ENCODE measurements at places on chromosomes 12 and 14.

- no peak for DNase-seq
Observed at GRCh38 chr14:105334383-105335230, 20.1 kb downstream of the PACS2 start.

DNA sequence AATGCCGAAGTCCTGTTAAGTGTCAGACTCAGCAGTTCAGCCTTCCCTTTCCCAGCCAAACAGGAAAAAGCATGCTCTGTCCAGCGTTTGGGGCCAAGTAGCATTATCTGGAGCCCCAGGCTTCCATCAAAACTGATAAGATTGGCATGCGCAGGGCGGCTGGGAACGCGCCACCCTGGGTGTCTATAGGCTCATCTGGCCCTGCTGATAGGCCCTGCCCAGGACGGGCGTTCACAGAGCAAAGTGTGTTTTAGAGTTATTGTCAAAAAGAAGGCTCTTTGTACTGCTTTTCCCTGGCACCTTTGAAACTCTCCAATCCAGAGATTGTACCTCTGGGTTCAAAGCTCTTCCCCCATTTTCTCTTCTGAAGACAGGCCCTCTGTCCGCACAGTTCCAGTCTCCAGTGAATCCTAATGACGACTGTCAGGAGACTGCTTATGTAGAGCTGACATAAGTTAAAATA, at the start of gene ART4:
TSS of gene ART4 (minus strand) at position 102 of the 463 bp plus-strand sequence. CDS start 413 bp downstream, outside the sequence.
- DNase-seq, result no peak

- DNase-seq, result no peak
Observed at GRCh38 chr12:17992002-17992656, 97.9 kb downstream of the RERGL start.

GRCh38 chr12:4975574-4975973, 65.9 kb downstream of the KCNA1 start:
- no peak for DNase-seq

DNA sequence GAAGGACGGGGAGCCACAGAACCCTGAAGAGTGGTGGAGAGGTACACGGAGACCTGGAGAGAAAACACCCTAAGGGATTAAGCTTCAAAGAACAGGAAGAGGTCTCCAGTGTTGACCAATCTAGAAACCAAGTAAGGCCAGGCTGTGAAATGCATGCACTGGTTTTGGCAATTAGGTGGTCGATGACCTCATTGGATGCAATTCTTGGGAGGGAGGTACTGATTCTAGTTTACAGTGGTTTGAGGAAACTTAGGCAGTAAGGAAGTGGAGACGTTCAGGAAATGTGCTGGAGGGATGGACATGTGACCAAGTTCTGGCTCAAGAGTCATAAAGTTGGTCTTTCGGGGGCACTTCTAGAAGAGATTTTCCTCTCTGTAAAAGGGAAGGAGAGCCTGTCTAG, 91.3 kb upstream of the CEP83 start:
- no peak for DNase-seq

GRCh38 chr14:28975084-28975483, 208.5 kb downstream of the FOXG1 start:
- DNase-seq, result no peak

DNA sequence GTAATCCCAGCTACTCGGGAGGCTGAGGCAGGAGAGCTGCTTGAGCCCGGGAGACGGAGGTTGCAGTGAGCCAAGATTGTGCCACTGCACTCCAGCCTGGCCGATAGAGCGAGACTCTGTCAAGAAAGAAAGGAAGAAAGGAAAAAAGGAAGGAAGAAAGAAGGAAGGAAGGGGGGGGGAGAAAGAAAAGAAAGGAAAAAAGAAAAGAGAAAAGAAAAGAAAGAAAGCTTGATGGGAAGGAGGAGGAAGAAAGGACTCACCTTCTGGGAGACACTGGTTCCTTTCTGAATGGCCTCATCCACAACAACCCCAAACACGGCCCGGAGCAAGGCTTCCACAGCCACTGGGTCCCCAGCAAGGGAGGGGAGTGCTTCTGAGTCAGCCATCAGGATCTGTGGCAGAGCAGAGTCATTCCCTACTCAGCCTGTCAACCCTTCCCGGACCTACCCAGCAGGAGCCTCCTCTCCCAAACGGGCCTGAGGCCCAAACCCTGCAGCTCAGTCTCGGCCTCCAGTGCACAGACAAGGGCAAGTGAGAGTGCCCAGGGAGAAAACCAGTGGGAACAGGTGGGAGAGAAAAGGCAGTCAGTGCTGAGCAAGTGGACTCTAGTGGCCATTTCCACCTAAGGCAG, 7.3 kb upstream of the ZNF740 start:
- DNase-seq, result no peak

Measured in stimulated activated CD8-positive, alpha-beta memory T cell treated with anti-CD3 and anti-CD28 coated beads, Interleukin-15, amount 100 ng/mL, for 4 hours (primary cell).